ENCODE measurements at places on chromosomes 7 and 10. TPM values are rescaled to one million over a fixed set of nuclear protein-coding genes. Genes with fewer than 3 reads are reported as not detected.
A peak's percentile ranks its signal among the peaks of the same experiment; 100 is the strongest.

KLF14 gene
- not detected for total RNA-seq

SPDYE1 gene
- total RNA-seq = not detected

C10orf105 gene
- 0.22 TPM for total RNA-seq

RPS24 gene
- 1,838 TPM for total RNA-seq

PPP1R9A gene
- total RNA-seq = 37.6 TPM

ADAMTS14 gene
- total RNA-seq = 8.3 TPM

RPEL1 gene
- not detected for total RNA-seq

JAKMIP3 gene
- 0.42 TPM for total RNA-seq

GIMAP2 gene
- total RNA-seq = 22.0 TPM

DNA sequence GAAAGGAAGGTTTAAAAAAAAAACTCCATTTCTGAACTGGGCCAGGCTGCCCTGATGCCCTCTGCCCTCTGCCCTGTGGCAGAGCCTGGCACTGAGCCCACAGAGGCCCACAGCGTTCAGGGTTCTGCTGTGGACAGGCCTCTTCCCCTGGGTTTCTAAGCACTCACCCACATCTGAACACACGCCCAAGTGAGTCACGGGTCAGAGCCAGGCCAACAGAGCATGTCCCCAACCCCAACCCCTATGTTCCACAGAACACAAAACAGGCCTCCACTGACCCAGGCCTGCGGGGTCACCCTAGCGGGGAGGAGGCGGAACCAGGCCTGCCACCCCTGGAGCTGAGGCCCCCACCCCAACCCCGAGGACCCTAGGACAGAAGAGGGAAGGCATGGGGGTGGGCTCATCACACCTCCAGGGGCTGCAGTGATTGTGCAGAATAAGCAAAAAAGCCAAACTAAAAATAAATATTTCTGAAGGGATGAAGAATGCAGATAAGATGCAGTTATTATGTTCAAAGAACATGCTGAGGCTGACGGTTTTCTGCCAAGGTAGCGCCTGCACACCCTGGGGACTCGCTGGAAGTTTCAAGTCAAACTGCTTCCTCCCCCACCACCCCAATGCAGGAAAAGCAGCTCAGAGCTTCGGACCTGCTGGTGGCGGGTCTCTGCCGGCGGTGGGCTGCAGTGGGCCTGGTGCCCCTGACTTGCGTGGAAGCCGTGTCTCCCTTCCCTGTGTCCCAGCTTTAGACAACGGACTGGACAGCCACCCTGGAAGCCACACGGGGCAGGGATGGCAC, 5.4 kb downstream of the WDR86 start:
- DNase-seq = peak; percentile 66

- no peak for DNase-seq
Measured at GRCh38 chr7:11956991-11957390, 125.0 kb upstream of the THSD7A start.

GRCh38 chr7:135970682-135971365, 6.3 kb downstream of the MTPN start:
- no peak for DNase-seq

GRCh38 chr7:66778201-66778600, 37.7 kb downstream of the RABGEF1 start:
- no peak for DNase-seq

DNA sequence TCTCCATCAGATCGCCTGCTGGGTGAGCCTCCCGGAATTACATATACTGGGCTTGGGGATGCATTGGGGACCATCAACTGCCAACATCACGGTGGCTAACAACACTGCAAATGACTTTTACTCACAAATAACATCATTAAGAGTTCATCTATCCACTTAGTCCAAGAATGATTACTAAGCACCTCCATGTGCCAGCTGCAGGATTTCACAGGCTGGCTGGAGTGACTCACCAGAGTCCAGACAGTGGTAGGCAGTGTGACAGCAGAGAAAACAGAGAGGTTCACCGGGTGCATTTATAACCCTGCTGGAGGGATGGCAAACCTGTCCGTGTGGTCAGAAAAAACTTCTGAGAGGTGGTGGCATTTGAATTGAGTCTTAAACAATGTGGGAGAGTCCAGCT, 3.2 kb upstream of the IGFBP3 start:
- DNase-seq = no peak

DNA sequence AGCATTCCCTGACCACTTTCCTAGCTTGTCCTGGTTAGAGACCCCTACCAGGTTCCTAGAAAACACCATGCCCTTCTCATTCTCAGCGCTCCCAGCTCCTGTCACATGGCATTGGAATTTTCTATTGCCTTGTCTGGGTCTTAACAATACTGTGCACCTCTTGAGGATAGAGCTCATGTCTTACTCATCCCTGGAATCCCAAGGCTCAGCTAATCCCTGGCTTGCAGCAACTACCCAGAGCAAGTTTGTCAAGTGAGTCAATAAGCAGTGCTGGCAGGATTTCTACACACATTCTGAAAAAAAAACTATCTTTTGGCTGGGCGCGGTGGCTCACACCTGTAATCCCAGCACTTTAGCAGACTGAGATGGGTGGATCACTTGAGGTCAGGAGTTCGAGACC, 11.7 kb upstream of the PRDX3 start:
- DNase-seq = no peak

DNA sequence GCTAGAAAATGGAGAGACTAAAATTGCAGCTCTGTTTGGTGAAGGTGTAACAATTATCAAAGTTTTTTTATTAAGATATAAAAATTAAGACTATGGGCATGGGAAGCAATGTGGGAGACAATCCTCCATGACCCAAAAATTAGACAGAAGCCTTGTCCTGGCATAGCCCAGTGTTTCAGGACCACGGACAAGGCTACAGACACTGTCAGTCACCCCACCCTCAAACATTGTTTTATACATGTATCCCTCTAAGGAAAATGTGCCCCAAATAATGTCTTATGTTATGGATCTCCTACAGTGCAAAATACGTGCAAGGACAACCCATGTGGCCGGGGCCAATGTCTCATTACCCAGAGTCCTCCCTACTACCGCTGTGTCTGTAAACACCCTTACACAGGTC, 24.0 kb downstream of the HABP2 start:
- DNase-seq = no peak

DNA sequence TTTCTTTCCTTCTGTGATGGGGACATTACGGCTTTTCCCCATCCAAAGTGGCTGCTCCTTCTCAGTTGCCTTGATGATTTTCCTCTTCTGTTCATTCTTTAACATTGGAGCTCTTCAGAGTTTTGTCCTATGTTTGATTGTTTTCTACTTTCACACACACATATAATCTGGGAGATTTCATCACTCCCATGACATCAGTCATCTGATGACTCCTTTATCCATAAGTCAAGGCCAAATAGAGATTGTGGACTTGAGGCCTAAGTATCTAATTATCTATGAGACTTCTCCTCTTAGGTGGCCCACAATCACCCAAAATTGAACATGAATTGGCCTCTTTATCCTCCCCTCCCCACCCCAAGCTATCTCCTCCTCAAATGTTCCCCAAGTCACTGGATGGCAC, 5.3 kb upstream of the COL1A2 start:
- no peak for DNase-seq

GRCh38 chr7:74051629-74052410, 23.8 kb downstream of the ELN start:
- no peak for DNase-seq

DNA sequence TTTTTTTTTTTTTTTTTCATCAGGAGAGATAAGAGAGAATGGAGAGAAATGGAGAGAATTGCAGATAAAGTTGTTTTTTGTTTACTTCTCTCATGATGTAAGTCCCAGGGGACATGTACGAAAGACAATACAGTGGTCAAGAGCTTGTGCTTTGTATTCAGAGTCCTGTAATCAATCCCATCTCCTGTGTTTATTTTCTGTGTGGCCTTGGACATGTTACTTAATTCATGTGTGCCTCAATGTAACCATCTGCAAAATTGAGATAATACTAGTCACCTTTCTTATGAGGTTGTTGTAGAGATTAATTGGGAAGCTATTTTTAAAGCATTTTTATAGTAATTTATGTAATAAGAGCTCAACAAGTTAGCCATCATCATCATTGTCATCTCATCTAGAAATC, 117.5 kb downstream of the CDK14 start:
- DNase-seq = no peak

DNA sequence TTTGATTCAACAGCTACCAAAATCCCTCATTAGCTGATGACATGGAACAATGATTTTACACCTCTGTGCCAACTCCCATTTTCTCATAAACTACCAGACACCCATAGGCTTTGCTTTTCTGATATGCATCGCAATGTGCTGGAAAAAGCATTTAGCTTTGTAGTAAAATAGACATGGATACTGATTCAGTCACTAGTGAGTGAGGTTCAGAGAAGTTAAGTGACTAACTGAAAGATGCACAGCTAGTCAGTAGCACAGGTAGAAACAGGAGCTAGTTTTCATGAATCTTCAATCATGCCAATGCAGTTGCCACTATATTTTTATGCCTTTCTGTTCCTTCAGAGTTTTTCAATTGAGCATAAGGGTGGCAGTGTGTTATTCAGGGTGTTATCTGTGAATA, 38.7 kb downstream of the PRKG1 start:
- DNase-seq = no peak

GRCh38 chr10:79158402-79159097, 89.8 kb downstream of the ZMIZ1 start:
- DNase-seq = no peak

DNA sequence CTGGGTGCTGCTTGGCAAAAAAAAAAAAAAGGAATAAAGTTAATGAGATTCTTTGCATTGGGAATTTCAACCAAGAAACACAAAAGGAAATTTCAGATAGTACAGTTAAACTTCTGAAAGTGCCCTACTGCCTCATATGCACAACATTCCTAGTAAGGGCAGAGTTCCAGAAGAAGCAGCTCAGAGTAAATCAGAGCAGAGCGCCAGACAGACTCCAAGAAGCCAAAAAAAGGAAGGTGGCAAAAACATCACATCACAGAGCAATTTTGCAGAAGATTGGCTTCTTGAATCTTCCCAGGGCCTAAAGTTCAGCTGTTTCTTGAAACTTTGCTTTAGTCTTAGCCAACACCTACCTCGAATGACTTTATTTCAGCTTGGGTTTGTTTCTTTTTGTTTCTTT, 544.1 kb downstream of the XPNPEP1 start:
- no peak for DNase-seq

DNA sequence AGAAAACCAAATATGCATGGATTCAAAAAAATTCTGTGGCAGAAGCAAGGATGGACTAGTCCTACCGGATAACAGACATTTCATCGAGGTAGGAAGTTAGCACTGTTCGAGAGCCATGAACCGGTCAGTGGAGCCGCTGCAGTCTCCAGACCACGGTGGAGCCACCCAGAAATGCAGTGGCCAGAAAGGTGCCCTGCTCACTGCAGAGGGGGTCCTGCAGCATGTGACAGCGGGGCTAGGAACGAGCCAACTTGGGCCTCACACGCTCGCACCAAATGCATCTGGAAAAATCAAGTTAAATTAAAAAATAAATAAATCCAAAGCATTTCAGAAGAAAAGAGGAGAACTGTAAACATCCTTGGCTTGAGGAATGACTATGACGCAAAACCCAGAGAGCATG, 13.1 kb upstream of the CFAP46 start:
- DNase-seq = no peak

DNA sequence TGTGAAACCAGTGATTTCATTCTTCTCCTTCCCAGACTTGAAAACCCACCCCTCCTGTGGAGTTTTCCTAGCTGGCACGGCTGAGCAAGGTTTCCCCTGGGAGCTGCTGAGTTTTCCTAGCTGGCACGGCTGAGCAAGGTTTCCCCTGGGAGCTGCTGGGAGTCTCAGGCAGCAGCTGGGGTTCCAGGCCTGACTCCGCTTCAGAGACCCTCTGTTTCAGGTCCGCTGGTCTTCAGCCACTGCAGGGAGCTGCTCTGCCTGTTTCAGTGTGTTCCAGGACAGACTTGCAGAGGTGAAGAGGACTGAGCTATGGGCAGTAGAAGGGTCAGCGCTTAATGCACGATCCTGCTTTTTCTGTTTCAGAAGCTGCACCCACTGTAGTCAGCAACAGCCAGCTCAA, 104.9 kb downstream of the XRCC2 start:
- no peak for DNase-seq

- DNase-seq = no peak
Measured at GRCh38 chr7:141150465-141150864, 76.6 kb downstream of the TMEM178B start.

GRCh38 chr7:4878336-4879335, 4.9 kb downstream of the RADIL start:
- no peak for DNase-seq

DNA sequence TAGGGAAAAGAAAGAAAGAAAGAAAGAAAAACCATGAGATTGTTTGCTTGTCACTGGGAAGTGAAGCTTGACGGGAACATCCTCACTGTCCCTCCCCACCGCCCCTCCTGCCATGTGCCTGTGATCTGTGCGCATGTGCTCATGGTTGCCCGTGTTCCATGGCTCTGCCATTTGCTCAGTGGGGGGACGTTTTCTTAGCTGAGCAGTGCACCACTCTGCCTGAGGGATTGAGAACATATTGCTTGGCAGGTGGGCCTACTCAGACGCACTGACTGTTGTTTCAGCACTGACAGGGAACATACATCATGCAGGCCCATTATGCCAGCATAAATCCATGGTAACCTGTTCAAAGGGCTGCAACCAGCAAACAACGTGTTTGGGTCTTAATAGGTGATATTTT, 747.9 kb upstream of the GALNT17 start:
- DNase-seq = no peak

DNA sequence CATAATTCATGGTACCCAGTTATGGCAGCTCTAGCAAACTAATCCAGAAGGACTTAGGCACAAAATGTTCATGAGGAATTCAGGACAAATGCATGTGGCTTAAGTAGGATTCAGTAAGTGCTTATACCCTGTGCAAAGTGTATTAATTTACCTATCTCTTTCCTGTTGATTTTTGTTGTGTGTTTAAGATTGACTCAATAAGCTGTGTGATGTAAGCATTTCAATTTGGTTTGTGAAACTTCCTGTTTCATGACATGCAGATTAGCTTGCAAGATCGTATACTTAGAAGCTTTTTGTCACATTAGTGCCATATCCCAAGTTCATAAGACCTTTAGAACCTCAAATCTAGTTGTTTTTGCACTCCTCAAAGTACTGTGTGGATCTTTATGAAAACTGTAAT, 416.7 kb downstream of the ARL4A start:
- DNase-seq = no peak

DNA sequence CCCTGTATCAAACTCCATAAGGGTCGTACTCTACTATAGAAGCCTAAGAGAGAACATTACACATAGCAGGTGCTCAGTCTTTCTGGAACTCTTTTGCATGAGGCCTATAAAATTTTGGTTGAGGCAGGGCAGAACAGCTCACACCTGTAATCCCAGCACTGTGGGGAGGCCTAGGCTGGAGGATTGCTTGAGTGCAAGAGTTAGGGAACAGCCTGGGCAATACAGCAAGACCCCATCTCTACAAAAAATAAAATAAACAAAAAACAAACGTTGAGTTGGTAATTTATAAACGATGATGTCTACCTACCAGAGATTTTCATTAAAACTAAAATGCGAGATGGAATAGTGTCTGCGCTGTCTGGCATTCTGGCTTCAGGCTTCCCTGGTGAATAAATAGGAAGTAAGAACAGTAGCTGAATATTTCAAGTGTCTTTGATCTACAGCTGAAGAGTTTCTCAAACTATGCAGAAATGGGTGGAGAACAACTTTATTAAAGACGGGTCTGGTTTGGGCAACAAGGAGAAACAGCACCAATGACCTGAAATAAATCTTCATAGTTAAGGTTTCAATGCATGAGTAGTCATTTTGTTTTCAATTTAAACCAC, 774 bp downstream of the PON2 start:
- no peak for DNase-seq

GRCh38 chr7:98086281-98086718, 20.4 kb upstream of the LMTK2 start:
- DNase-seq = no peak

- DNase-seq = no peak
Measured at GRCh38 chr7:51471210-51471980, 154.8 kb upstream of the COBL start.

All from tibial nerve (tissue), 4 donors.